Activated CD8-positive, alpha-beta memory T cell treated with anti-CD3 and anti-CD28 coated beads, Interleukin-2, amount 10 ng/mL, durations not matched to agents 7 days and 5 days (primary cell): ENCODE measurements at places on chromosomes 2 and 18. TPM values are rescaled to one million over a fixed set of nuclear protein-coding genes. Genes with fewer than 3 reads are reported as not detected.

DNA sequence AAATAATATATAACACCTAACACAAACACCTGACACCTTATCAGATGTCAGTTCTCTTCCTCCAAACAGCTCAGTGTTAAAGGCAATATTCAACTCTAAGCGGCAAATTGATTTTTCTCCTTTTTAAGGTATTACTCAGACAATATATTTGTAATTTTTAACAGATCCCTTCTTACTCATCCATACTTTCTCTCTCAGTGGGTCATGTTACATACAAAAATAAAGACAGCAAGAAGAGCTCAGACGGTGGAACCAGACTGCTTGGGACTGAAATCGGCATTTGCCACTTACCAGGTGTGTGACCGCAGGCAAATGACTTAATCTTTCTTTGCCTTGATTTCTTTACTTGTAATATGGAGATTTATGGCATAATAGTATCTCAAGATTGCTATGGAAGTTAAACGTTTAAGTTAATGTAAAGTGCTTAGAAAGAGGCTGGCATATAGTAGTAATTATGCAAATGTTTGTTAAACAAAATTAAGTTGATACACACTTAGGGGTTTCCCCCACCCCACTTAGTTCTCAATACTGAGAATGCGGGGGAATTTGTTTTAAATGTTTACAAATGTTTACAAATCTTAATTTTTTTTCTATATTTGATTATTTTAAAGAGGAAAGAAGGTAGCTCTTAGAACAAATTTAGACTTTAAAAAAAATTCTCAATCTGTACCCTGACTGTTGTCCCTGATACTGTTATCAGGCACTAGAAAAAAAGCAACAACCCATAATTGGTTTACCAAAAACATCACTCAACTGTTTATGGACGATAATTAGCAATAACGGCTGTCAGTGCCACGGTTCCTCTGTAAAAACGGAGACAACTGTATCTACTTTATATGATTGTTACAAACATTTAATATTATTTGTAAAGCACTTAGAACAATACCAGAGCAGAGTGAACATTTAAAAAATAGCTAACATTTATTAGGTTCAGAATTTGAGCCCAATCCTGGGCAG, 25.6 kb downstream of the MAP3K2 start:
- DNase-seq: no peak

DNA sequence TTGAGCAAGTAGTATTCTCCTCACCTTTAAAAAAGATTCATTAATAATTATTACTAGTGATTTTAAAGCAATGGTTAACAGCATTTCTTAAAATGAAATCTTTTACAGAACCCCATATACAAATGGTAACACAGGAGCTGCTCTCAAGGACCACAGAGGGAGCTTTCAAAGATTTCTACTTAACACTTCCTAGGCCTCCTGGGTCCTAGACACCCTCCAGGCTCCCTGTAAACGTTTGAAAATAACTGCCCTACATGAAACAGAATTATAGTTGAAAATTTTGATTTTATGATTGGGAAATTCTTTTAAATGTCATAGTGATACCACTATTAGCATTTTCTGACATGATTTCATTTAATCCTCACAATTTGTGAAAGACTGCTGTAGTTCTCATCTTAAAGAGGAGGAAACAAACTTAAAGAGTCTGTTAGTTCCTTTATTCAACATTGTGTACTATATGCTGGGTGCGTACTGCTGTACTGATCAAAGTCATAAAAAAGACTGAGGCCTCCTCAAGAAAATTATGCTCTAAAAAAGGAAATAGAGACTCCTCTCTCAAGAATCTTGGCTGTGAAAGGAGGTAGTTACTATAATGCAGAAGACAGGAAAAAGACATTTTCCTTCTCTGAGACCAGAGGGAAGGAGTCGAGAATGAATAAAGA, 10.6 kb downstream of the CUL3 start:
- DNase-seq: no peak

DNA sequence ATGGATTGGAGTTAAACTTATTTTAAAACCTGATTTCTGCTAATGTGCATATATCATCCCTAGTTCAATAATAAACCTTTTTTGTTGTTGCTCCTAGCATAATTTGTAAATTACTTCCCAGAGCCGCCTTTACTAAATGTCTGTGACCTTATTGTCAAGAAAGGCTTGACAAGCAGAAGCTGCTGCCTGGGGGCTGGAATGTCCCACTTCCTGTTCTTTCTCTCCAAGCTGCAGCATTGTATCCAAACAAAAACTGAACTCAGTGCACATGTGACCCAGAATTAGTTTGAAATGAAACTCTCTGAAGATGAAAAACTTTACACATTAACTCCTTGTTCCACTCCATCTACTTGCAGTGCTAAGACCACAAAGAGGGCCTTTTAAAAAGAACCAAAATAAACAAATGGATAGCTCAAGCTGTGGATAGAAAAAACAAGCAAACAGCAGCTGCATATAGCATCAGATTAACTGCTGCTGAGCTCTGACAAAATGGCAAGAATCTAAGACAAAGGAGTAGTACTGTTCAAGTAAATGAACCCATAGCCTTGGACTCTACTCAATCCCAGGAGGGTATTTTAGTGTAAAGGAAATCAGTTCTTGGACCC, 99.8 kb upstream of the NEUROD1 start:
- DNase-seq: no peak

The LDLRAD4 gene
- total RNA-seq: 44.5 TPM

The TEKT4 gene
- not detected for total RNA-seq

DNA sequence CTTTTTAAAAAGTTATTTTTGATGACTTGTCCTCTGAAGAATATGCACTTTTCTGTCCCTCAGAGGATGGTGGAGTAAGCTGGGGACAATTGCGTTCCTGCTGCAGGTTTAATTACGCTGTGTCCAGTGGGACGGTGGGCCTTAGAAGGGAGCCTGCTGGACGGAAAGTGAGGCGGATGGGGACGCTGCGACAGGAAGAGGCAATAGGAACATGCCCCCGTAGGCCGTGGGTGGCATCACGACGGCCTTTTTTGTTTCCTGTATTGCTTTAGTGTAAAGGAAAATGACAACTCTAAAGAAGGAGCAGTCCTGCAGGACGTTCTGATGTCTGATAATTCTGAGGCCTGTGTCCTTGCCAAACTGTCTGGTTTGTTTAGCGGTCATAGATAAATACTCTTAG, 121.6 kb downstream of the NFATC1 start:
- DNase-seq: peak; percentile 58
